HCT116 (cell line): ENCODE measurements at places on chromosomes 5 and 9. TPM values are rescaled to one million over a fixed set of nuclear protein-coding genes. Genes with fewer than 3 reads are reported as not detected.
A peak's percentile ranks its signal among the peaks of the same experiment; 100 is the strongest.

The ANKRD31 gene
- total RNA-seq, result 0.30 TPM

GRCh38 chr9:86700629-86701028 lies 246.7 kb downstream of the GAS1 start:
- peaks cover 57% of the 10 kb centered on the region for H3K27me3 ChIP-seq
- no peaks in the 10 kb centered on the region for H3K36me3 ChIP-seq
- no peak for DNase-seq
- H3K4me3 ChIP-seq, result no peak overlapping the region
- no peaks in the 10 kb centered on the region for H3K4me1 ChIP-seq

The LMX1B gene
- total RNA-seq, result 11.3 TPM

DNA sequence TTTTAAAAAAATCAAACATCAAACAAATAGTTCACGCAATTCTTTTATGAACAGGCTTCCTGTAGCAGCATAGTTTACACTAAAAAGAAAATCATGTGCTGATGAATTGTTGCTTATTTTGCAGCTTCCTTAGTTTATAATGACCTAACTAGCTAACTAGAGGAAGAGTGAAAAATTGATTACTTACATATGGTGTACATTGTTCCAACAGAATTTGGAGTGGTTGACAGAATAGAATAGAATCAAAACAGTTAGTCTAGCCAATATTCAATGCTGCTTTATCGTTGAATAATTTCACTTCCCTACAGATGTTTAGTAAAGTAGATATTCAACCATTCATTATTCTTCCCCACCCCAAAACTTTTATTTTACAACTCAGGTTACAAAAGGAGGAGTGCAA lies 4.2 kb downstream of the NMUR2 start:
- H3K27me3 ChIP-seq, result no peaks in the 10 kb centered on the region
- DNase-seq, result no peak
- H3K36me3 ChIP-seq, result no peaks in the 10 kb centered on the region
- H3K4me3 ChIP-seq, result no peak overlapping the region

GRCh38 chr5:75734913-75735789 lies 17.9 kb upstream of the POC5 start:
- no peaks in the 10 kb centered on the region for H3K27me3 ChIP-seq
- no peak overlapping the region for H3K27ac ChIP-seq
- H3K36me3 ChIP-seq, result no peaks in the 10 kb centered on the region
- H3K4me3 ChIP-seq, result no peak overlapping the region
- DNase-seq, result peak; percentile 3
- H3K4me1 ChIP-seq, result no peaks in the 10 kb centered on the region

The NEUROG1 gene
- total RNA-seq, result not detected

DNA sequence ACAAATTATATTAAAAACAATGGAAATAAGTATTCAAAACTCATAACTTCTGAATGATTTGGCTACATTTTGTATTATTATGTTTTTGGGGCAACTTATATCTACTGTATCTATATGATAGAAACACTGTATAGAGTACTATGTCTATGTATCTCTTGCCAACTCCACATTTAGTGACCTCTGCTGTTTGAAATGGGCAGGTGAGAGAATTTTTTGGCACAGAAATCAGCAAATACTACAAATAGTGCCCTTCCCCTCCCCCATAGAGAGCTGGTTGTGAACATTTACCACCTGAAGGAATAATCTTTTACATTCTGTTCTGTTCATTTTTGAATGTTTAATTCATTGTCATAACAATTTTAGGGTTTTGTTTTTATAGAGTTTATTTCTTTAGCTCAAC lies 545.3 kb downstream of the PDE4D start:
- no peaks in the 10 kb centered on the region for H3K36me3 ChIP-seq
- no peak overlapping the region for H3K4me3 ChIP-seq
- no peak for DNase-seq
- H3K27ac ChIP-seq, result no peak overlapping the region
- no peaks in the 10 kb centered on the region for H3K4me1 ChIP-seq

- no peaks in the 10 kb centered on the region for H3K36me3 ChIP-seq
- no peak for DNase-seq
- H3K27ac ChIP-seq, result no peak overlapping the region
- no peaks in the 10 kb centered on the region for H3K4me1 ChIP-seq
- H3K27me3 ChIP-seq, result peaks cover 24% of the 10 kb centered on the region
Measured at GRCh38 chr9:34796924-34797323, 87.0 kb upstream of the CCL21 start.

The C7 gene
- 0.74 TPM for total RNA-seq

The TMCO6 gene
- total RNA-seq, result 28.0 TPM

The PLAC8L1 gene
- total RNA-seq, result 2.6 TPM

GRCh38 chr9:98168941-98169488 lies 23.4 kb downstream of the CORO2A start:
- H3K4me3 ChIP-seq, result no peak overlapping the region
- H3K36me3 ChIP-seq, result no peaks in the 10 kb centered on the region
- H3K27ac ChIP-seq, result no peak overlapping the region
- DNase-seq, result no peak
- peaks cover 11% of the 10 kb centered on the region for H3K4me1 ChIP-seq

GRCh38 chr5:31193591-31194467 lies at the start of gene CDH6:
Gene CDH6, plus strand, starts transcription at chr5:31193686. Its CDS starts 73,788 bp downstream, at chr5:31267474.
- DNase-seq, result no peak
- no peak within 1 kb of the TSS for H3K27ac ChIP-seq
- H3K36me3 ChIP-seq, result no peaks in the 10 kb centered on the region
- H3K4me1 ChIP-seq, result no peaks in the 10 kb centered on the region
- no peaks in the 10 kb centered on the region for H3K27me3 ChIP-seq
- no peak within 1 kb of the TSS for H3K4me3 ChIP-seq

DNA sequence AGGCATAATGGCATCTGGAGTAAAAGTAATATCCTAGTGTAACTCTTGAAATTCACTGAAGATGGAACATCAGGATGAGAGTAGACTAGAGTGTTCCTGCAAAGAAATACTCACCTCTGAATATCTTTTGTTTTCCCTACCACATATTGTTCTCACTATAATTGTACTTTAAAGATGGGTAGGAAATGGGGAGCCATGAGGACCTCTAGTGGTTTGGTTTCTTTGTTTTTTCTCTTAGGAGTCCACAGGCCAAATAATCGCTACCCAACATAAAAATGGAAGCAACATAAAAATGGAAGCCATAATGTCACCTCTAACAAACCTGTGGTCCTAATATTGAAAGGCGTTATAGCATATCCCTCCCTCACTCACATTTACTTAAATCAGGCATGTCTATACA lies 2375.8 kb downstream of the MAT2B start:
- H3K4me3 ChIP-seq, result no peak overlapping the region
- no peaks in the 10 kb centered on the region for H3K27me3 ChIP-seq
- H3K4me1 ChIP-seq, result no peaks in the 10 kb centered on the region
- no peak for DNase-seq
- H3K36me3 ChIP-seq, result no peaks in the 10 kb centered on the region

- no peak overlapping the region for H3K27ac ChIP-seq
- no peak for DNase-seq
- H3K27me3 ChIP-seq, result peaks cover 2% of the 10 kb centered on the region
- no peaks in the 10 kb centered on the region for H3K4me1 ChIP-seq
- H3K4me3 ChIP-seq, result no peak overlapping the region
- H3K36me3 ChIP-seq, result no peaks in the 10 kb centered on the region
Measured at GRCh38 chr5:35365758-35366157, 135.5 kb upstream of the PRLR start.

DNA sequence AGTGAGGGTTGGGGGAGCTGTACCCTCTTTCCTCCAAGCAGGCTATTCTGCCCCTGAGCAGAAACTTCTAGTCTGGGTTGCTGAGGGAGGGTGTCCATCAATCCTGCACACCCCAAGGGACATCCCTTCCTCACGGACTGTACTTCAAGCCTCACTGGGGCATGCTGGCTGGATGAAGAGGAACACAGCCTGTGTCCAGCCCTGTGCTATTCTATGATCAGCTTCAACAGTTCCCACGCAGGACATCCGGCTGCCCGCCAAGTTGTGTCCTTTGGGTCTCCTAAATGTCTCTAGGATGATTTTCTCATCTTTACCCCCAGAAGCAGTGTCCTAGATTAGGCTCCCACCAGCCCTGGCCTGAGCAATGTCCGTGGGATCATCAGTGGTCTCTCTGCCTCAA lies 68.1 kb downstream of the CRB2 start:
- H3K27ac ChIP-seq, result no peak overlapping the region
- no peak for DNase-seq
- H3K27me3 ChIP-seq, result no peaks in the 10 kb centered on the region

The UNC13B gene
- 17.6 TPM for total RNA-seq

The PPIC gene
- total RNA-seq, result 21.5 TPM

- H3K27me3 ChIP-seq, result peaks cover 57% of the 10 kb centered on the region
- no peaks in the 10 kb centered on the region for H3K4me1 ChIP-seq
- H3K36me3 ChIP-seq, result no peaks in the 10 kb centered on the region
- DNase-seq, result no peak
- H3K27ac ChIP-seq, result no peak overlapping the region
Measured at GRCh38 chr5:139798883-139799282, 3.3 kb downstream of the PSD2 start.

- H3K27ac ChIP-seq, result no peak overlapping the region
- H3K27me3 ChIP-seq, result no peaks in the 10 kb centered on the region
- no peaks in the 10 kb centered on the region for H3K4me1 ChIP-seq
- H3K4me3 ChIP-seq, result no peak overlapping the region
- DNase-seq, result no peak
- H3K36me3 ChIP-seq, result no peaks in the 10 kb centered on the region
Measured at GRCh38 chr5:38716516-38716915, 129.3 kb upstream of the OSMR start.

DNA sequence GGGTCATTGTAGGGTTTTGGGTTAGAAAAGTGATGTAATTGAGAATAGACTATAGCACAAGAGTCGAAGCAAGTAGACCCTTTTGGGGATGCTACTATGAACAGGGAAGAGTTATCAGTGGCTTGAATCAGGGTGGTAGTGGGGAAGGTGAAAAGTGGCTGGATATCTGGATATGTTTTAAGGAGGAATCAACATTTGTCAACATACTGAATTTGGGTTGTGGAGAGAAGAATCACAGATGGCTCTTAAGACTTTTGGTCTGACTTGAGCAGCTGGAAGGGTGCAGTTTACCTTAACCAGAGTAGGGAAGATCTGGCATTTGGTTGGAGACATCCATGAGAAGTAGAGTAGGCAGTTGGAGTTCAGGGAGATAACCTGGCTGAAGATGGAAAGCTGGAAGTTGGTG lies 38.5 kb upstream of the FCHO2 start:
- no peak overlapping the region for H3K27ac ChIP-seq
- DNase-seq, result no peak
- no peaks in the 10 kb centered on the region for H3K4me1 ChIP-seq
- no peak overlapping the region for H3K4me3 ChIP-seq
- H3K27me3 ChIP-seq, result no peaks in the 10 kb centered on the region

DNA sequence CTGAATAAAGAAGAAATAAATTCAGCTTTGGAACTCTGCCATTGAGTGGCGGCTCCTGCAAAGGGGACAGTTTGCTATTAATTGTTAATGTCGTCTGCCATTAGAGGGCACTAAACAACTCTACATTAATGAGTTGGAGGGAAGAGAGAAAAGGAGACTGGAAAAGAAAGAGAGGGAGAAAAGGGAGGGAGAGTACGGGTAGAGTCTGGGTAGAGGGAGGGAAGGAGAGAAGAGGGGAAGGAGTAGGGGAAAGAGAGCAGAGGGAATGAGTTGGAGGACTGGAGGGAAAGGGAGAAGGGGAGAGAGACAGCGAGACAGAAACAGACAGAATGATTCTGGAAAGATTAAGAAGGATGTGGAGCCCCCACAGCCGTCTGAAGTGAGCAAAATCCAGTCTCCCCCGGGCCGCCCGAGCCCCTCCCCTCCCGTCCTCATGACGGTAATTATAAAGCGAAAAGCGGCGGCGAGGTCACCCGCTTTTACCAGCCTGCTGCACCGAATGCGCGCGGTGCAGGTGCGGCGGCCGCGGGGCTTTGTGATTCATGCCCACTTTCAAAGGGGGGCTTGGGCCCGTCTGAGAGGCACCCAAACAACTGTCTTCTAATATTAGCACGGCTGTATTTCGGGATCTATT lies 1.9 kb upstream of the FST start:
- H3K4me3 ChIP-seq, result peak overlapping the region; percentile 53
- no peaks in the 10 kb centered on the region for H3K36me3 ChIP-seq
- H3K27me3 ChIP-seq, result peaks cover 13% of the 10 kb centered on the region; the same call in 1 of the 2 replicates
- H3K4me1 ChIP-seq, result peaks cover 31% of the 10 kb centered on the region
- H3K27ac ChIP-seq, result no peak overlapping the region

The CACFD1 gene
- total RNA-seq, result 6.9 TPM

GRCh38 chr5:135492319-135492626 lies 40.1 kb upstream of the TIFAB start:
- H3K4me3 ChIP-seq, result no peak overlapping the region
- no peaks in the 10 kb centered on the region for H3K27me3 ChIP-seq
- DNase-seq, result no peak
- no peaks in the 10 kb centered on the region for H3K36me3 ChIP-seq

DNA sequence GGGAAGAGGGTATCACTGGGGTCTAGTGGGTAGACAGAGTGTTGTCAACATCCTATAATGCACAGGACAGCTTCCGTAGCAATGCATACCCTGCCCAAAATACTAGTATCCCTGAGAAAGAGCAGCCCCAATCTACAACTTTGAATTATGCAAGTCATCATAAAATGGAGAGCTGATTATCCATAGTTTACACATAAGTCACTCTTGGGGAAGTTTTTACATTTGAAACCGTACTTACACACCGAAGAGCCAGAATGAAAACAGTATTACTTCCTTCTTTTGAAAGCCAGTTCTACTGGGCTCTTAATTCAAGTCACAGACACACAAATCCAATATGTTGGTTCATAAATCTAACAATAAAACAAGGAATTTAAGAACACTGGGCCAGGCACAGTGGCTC lies 21.6 kb downstream of the RNF145 start:
- H3K4me1 ChIP-seq, result peaks cover 14% of the 10 kb centered on the region; the same call in 1 of the 2 replicates
- no peaks in the 10 kb centered on the region for H3K27me3 ChIP-seq
- H3K27ac ChIP-seq, result no peak overlapping the region
- no peak for DNase-seq

The IL13 gene
- total RNA-seq, result not detected

DNA sequence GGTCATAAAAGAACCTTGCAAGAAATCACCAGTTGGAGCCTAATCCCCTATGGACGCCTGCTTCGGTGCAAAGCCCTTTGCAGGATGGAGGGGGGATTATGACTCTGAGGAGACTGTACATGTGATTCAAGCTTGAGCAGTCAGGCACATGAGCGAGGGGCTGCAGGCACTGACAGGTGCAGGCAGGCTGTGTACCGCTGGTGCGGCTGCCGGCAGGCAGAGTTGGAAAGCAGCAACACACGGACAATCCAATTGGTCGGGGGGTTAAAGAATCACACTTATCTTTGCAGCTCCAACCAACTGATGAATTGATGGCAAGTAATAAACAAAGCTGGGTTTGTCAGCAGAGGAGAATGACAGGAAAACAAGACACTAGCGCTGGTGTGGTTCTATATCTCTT lies 5.7 kb downstream of the WHRN start:
- H3K27ac ChIP-seq, result no peak overlapping the region
- H3K4me1 ChIP-seq, result no peaks in the 10 kb centered on the region; the same call in 1 of the 2 replicates
- no peaks in the 10 kb centered on the region for H3K27me3 ChIP-seq
- H3K36me3 ChIP-seq, result no peaks in the 10 kb centered on the region

The KCNT1 gene
- 0.17 TPM for total RNA-seq

- no peak overlapping the region for H3K4me3 ChIP-seq
- no peak overlapping the region for H3K27ac ChIP-seq
Measured at GRCh38 chr9:113781896-113782295, 94.2 kb upstream of the ZNF618 start.
